Activated CD4-positive, alpha-beta T cell treated with anti-CD3 and anti-CD28 coated beads, Interleukin-2, amount 10 ng/mL, durations not matched to agents 24 days and 14 days (primary cell): ENCODE measurements at places on chromosomes 1 and 21. TPM values are rescaled to one million over a fixed set of nuclear protein-coding genes. Genes with fewer than 3 reads are reported as not detected.

DLGAP3 gene
- total RNA-seq: 0.54 and 0.75 TPM in 2 replicates

GRCh38 chr1:184212649-184213314, 161.3 kb downstream of the TSEN15 start:
- H3K27ac ChIP-seq: no peak overlapping the region
- no peaks in the 10 kb centered on the region for H3K36me3 ChIP-seq
- DNase-seq: no peak
- no peaks in the 10 kb centered on the region for H3K4me1 ChIP-seq
- no peak overlapping the region for H3K4me3 ChIP-seq

DNA sequence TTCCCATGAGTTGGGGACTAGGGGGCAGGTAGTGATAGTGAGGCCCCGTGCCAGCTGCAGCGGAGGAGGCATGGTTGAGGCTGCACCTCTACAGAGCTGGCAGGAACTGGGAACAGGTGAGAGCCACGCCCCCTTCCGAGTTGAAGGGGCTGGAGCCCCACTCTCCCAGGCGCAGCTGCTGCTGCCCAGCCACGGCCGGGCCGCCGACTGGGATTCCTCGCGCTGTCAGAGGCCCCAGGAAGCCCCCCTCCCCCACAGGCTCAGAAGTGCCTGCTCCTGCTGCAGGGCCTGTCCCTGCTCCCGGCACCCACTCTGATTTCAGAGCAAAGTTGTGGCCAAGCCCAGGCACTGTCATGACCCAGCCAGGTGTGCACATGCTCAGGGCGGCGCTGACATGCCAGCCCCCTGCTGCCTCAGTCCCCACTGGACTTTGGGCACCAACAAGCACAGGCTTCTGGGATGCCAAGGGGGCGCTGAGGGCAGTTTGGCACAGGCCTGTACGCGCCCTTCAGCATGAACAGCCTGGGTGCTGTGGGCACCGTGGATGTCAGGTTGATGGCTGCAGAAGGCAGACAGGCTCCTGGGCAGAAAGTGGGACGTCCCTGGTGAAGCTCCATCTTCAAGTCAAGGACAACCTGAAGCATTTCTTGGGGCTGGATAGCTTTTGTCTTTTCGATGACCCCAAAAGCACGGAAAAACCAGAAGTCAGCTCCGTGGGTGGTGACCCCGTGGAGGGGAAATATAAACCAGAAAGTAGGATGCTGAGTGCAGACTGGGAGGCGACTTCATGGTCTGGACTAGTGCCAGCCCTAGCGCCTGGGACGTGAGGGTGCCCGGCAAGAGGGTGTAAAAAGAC, 121.5 kb downstream of the SIM2 start:
- H3K4me3 ChIP-seq: no peak overlapping the region
- no peaks in the 10 kb centered on the region for H3K27me3 ChIP-seq
- H3K36me3 ChIP-seq: no peaks in the 10 kb centered on the region
- DNase-seq: no peak

GPR25 gene
- total RNA-seq: not detected in 2 replicates

- no peaks in the 10 kb centered on the region for H3K36me3 ChIP-seq
- H3K4me3 ChIP-seq: no peak overlapping the region
- DNase-seq: no peak
Measured at GRCh38 chr1:44485229-44485933, 80.3 kb downstream of the RNF220 start.
